ENCODE measurements at places on chromosomes 2 and 18.

DNA sequence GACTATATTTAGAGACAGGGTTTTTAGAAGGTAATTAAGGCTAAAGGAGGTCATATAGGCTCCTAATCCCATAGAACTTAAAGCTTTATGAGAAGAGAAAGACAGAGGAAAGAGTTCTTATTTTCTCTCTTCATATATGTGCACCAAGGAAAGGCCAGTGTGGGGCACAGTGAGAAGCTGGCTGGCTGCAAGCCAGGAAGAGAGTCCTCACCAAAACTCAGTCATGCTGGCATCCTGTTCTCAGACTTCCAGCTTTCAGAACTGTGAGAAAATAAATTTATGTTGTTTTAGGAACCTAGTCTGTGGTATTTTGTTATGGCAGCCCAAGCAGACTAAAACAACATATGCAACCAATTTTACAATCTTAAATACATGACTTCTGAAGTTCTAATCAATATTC, 31.5 kb upstream of the ATIC start:
- DNase-seq: no peak

- no peak for DNase-seq
Observed at GRCh38 chr2:151775057-151775740, 40.9 kb upstream of the NEB start.

- DNase-seq: no peak
Observed at GRCh38 chr2:85770369-85770768, 16.6 kb downstream of the ATOH8 start.

GRCh38 chr18:48667276-48668254, 128.7 kb downstream of the CTIF start:
- DNase-seq: no peak

- DNase-seq: no peak
Observed at GRCh38 chr18:62631173-62631572, 84.2 kb upstream of the PHLPP1 start.

GRCh38 chr2:191979221-191979730, 132.4 kb upstream of the CAVIN2 start:
- no peak for DNase-seq

DNA sequence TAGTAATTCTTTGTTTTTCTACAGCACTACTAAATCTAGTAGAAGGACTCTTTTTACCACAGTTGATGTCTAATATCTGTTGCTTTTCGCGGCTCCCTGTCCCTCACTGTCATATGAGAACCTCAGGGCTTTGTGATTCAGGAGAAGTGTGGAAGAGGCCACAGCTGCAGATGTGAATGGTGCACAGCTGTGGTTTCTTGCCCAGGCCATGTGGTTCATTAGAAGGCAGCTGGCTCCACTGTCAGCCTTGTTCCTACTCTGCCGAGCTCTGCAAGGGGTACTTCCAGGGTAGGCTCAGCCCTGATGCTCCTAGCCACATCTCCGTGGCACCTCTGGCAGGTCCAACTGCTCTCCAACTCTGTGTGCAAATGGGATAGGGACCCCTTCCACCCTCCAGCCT, 83.9 kb downstream of the APOB start:
- no peak for DNase-seq

- DNase-seq: no peak
Observed at GRCh38 chr2:233105930-233106329, 45.8 kb downstream of the INPP5D start.

DNA sequence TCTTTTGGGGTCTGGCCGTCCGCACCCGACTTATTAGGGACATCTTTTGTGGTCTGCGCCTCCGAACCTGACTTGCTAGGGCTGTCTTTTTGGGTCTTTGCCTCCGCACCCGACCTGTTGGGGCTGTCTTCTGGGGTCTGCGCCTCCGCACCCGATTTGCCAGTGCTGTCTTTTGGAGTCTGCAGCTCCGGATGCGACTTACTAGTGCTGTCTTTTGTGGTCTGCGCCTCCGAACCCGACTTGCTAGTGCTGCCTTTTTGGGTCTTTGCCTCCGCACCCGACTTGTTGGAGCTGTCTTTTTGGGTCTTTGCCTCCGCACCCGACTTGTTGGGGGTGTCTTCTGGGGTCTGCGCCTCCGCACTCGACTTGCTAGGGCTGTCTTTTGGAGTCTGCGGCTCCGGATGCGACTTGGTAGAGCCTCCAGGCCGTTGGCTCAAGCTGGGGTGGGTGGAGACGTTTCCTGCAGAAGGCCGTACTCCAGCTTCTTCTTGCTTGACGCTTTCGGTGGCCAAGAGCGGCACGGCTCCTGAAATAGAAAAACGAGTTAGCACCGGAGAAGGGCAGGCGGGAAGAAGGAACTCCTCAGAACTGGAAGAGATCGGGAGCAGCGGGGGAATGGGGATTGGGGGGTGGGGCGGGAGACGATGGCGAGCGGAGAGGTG, 498 bp downstream of the TGOLN2 start:
- DNase-seq: peak; percentile 71

- DNase-seq: no peak
Observed at GRCh38 chr2:120538691-120539423, 192.9 kb downstream of the INHBB start.

DNA sequence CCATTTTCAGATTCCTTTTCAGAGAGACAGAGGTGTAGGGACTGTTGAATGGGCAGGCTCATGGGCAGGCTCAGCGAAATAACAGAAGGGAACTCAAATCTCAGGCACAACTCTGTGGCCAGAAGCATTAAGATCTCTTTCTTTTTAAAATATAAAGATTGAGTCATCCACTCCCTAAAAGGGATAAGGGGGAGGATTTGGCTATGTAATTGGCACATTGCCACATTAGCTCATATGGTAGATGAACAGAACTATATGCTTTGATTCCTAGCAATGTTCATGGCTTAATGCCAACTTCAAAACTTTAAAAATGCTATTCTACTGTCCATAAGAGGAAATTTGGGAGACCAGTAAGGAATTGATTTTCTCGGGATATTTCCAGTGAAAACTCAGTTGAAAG, 53.8 kb upstream of the SLC5A7 start:
- no peak for DNase-seq

DNA sequence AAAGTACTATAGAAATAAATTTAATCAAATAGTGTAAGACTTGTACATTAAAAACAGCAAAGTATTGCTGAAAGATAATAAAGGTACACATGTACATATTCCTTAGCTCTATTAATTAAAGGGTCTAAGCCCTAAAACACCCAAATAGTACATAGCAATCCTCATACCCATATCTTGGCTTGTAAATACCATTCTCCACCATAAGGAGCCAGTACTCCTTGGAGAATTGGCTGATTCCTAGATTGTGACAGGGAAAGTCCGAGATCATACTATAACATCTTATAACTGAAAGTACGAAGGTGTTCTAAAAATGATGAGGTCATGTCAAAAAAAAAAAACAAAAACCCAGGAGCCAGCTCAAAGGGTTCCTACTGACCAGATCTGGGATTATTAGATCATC, 614.6 kb downstream of the SUCLG1 start:
- DNase-seq: no peak

DNA sequence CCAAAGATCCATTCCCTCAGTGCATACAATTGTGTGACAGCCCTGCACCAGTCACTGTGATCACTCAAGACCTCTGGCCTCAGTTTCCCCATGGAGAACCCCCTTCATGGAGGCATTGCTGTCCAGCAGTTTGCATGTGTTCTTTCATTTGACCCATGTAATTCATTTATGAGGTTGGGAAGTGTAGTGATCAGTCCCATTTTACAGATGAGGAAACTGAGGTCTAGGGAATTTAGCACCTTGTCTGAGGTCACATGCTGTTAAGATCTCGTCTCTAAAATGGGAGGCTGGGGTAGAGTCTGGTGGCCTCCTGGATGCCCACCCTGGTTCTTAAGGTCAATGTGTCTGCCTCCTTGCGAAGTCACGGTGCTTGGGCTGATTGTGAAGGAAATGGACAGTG, 19.1 kb downstream of the LDLRAD4 start:
- no peak for DNase-seq

- DNase-seq: peak; percentile 85
Observed at GRCh38 chr18:80033181-80034067, 810 bp upstream of the RBFA start.

DNA sequence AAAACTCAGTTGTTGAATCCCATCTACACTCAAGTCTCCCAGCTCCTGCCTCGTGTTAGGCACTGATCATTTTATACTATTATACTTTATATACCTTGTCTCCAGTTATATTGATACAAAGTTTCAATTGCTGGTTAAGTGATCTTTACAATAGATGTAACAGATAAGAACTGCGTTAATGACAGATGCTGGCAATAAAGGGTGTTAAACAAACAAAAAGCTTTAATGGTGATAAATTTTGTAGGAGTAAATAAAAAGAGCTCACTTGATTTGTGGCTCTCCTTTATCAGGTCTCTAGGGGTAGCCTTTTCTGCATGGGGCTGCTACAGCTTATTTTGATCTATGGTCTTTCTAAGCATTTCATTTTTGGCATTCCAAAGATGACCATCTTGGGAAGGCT, 106.9 kb upstream of the GAREM1 start:
- no peak for DNase-seq

GRCh38 chr2:158038901-158039300, 62.8 kb upstream of the UPP2 start:
- no peak for DNase-seq

DNA sequence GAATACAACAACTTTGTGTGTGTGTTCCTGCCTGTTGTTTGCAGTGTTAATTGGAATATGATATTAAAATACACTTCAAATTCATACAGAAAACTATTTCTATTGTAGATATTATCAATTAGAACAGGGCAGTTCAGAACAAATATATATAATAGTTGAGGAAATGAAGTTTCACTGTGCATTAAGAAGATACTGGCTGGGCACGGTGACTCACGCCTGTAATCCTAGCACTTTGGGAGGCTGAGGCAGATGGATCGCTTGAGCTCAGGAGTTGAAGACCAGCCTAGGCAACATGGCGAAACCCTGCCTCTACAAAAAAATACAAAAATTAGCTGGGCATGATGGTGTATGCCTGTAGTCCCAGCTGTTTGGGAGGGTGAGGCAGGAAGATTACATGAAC, 79.3 kb downstream of the ASAP2 start:
- DNase-seq: no peak

GRCh38 chr2:120402508-120402907, 56.6 kb downstream of the INHBB start:
- no peak for DNase-seq

- DNase-seq: no peak
Observed at GRCh38 chr2:42872721-42873120, 80.3 kb upstream of the HAAO start.

DNA sequence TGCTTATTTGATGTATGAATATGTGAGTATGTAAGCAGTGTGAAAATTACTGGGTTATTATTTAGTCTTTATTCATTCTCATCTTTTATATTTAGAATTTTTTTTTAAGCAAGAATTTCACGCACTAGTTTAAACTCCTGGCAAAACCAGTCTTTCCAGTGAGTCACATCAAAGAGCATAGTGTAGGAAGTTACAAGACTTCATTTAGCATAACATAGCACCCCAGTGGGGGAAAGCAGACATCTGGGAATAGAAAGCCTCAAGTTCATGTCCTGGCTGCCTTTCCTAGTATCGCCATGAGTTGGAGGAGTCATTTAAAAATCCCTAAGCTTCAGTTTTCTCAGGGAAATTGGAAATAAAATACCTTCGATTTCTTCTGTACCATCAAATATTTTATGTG, 408.3 kb downstream of the NUP35 start:
- no peak for DNase-seq

DNA sequence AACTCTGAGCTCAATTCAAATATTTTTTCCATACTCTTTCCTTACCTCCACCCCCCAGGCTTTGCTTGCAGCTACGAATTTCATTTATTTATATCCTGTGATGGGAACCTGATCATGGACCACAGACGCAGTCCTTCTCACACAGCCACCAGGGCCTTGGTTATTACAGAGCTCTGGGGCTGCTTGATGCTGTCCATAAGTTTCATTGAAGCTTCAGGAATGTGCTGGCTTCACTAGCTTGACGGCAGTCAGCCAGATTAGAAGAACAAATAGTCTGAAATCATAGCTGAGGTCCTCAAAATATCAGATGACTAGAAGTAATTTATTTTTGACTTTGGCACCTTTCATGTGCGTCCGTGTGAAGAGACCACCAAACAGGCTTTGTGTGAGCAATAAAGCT, 104.9 kb downstream of the VWA3B start:
- no peak for DNase-seq

DNA sequence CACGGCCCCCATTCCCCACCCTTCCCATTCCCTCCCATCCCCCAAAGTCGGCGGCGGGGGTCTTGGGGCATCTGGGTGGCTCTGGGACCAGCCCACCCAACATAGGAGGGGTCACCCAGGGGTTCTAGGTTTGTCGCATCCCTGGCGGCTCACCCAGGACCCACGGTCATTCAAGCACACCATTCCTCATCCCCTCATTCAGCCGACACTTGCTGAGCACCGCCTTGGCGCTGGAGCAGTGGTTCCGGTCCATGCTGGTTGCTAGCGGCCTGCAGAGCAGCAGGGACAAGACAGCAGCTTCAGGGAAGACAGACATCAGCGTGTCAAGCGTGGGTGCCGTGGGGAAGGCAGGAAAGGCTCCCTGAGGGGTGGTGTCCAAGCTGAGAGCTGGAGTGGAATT, 50.5 kb upstream of the OTOS start:
- DNase-seq: no peak

GRCh38 chr2:107281637-107282036, 395.7 kb upstream of the ST6GAL2 start:
- no peak for DNase-seq

DNA sequence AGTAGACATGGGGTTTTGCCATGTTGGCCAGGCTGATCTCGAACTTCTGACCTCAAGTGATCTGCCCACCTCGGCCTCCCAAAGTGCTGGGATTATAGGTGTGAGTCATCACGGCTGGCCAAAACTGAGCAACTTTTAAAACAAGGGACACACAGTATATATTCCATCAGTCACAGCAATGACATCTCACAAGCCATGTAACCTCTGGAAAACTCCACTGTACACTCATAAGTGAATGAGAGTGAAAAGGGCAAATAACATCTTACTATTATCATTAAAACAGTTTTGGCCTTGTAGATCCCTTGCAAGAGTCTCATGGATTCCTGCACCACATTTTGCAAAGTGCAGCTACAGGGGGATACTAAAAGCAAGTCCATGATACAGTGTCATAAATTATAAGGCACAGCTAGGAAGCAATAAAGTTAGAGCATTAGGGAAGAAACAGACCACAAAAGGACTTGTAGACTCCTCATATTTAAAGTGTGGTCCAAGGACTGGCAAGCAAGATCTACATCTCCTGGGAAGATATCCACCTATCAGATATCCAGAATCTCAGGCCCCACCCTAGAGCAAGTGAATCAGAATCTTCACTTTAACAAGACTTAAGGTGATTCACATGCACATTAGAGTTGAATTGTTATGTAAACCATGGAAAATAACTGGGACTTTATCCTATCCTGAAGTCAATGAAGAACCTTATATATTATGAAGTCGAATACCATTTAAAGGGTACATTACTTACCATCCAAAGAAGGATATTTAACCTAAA, 5.7 kb downstream of the SMC6 start:
- no peak for DNase-seq

GRCh38 chr18:49619801-49620200, 57.9 kb downstream of the LIPG start:
- no peak for DNase-seq

GRCh38 chr2:64711252-64711800, 57.6 kb upstream of the SERTAD2 start:
- no peak for DNase-seq

GRCh38 chr2:167703441-167703840, 544.0 kb downstream of the STK39 start:
- no peak for DNase-seq

All from activated CD4-positive, alpha-beta T cell treated with anti-CD3 and anti-CD28 coated beads for 48 hours (primary cell).